ENCODE measurements at places on chromosomes 3 and 15. TPM values are rescaled to one million over a fixed set of nuclear protein-coding genes. Genes with fewer than 3 reads are reported as not detected.

DNA sequence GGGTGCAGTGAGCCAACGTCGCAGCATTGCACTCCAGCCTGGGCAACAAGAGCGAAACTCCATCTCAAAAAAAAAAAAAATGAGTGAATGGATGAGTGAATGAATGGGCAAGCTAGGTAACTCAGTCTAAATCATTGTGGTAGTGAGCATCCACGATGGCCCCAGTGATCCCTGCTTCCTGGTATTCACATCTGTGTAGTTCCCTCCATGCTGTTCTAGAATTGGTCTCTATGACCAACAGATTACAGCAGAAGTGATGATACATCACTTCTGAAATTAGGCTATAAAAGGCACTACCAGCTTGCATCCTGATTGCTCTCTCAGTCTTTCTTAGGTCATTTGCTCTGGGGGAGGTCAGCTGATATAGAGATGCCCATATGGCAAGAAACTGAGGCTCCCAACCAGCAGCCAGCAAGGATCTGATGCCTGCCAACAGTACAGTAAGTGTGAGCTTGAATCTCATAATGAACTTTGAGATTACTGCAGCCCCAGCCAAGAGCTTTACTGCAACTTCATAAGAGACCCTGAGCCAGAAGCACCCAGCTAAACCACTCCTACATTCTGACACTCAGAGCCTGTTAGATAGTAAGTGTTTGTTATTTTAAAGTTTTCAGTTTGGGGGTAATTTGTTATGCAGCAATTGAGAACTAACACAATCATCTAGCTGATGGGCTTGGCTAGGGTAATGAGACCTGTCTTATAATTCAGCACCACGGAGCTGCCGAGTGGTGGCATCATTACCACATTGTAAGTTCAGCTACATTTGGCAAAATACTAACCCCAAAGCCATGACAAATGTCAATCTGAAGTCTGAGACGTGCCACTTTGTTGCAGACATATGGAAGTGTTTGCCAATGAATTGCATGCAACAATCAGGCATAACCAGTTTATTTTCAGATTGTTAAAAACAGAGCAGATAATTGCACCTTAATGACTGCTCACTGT, 53.0 kb downstream of the KLHL6 start:
- DNase-seq = no peak
- no peaks in the 10 kb centered on the region for H3K4me1 ChIP-seq
- no peak overlapping the region for H3K4me3 ChIP-seq
- no peaks in the 10 kb centered on the region for H3K27me3 ChIP-seq
- H3K36me3 ChIP-seq = no peaks in the 10 kb centered on the region

DNA sequence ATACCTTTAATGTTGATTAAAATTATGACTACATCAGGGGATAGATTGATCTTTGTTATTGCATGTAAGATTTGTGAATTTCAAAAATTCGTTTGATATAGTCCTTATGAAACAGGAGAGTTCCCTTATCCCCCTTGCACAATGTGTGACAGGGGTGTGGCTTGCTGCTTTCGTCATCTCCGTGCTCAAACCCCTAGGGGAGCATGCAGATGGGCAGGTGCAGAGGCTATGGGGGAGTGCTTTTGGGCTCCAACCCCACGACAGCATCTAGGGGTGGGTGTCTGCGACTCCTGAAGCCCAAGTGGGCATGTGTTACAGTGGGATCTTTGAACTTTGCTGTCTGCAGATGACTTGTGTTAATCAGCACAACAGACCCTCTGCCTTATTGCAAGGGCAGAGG, 360.1 kb upstream of the GOLIM4 start:
- no peak overlapping the region for H3K4me3 ChIP-seq
- H3K4me1 ChIP-seq = peaks cover 3% of the 10 kb centered on the region
- DNase-seq = no peak

- no peak overlapping the region for H3K27ac ChIP-seq
Measured at GRCh38 chr3:164360078-164360578, 718.2 kb downstream of the SI start.

- H3K4me1 ChIP-seq = peaks cover 38% of the 10 kb centered on the region
- H3K27me3 ChIP-seq = no peaks in the 10 kb centered on the region
- DNase-seq = no peak
- peaks cover 10% of the 10 kb centered on the region for H3K36me3 ChIP-seq
- no peak overlapping the region for H3K27ac ChIP-seq
- peak overlapping the region; percentile 83 for H3K4me3 ChIP-seq
Measured at GRCh38 chr3:133578548-133579191, 5.2 kb downstream of the CDV3 start.

- no peaks in the 10 kb centered on the region for H3K36me3 ChIP-seq
- H3K27ac ChIP-seq = no peak overlapping the region
- DNase-seq = peak; percentile 54
- H3K27me3 ChIP-seq = no peaks in the 10 kb centered on the region
- H3K4me1 ChIP-seq = peaks cover 14% of the 10 kb centered on the region
Measured at GRCh38 chr3:139830817-139831216, 104.2 kb upstream of the CLSTN2 start.

DNA sequence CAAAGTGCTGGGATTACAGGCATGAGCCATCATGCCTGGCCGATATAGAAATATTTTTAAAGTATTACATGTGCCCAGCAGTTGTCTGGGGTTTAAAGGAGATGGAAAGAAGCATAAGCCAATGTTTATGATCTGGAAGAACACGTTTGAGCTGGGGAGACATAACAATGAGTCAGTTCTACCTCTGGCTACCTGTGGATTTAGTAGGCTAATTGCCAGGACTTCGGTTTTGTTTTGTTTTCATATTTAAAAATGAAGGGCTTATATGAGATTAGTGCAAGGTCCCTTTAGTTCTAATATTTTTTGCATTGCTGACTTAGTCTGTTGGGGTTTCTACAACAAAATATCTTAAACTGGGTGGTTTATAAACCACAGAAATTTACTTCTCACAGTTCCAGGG, 22.9 kb upstream of the TNFSF10 start:
- no peaks in the 10 kb centered on the region for H3K27me3 ChIP-seq
- no peak overlapping the region for H3K27ac ChIP-seq
- H3K4me3 ChIP-seq = no peak overlapping the region
- H3K4me1 ChIP-seq = no peaks in the 10 kb centered on the region
- DNase-seq = no peak
- H3K36me3 ChIP-seq = no peaks in the 10 kb centered on the region

GRCh38 chr3:31634476-31634875, 101.8 kb downstream of the STT3B start:
- H3K27me3 ChIP-seq = no peaks in the 10 kb centered on the region
- H3K27ac ChIP-seq = no peak overlapping the region
- no peak for DNase-seq
- peaks cover 18% of the 10 kb centered on the region for H3K36me3 ChIP-seq
- H3K4me1 ChIP-seq = peaks cover 8% of the 10 kb centered on the region

DNA sequence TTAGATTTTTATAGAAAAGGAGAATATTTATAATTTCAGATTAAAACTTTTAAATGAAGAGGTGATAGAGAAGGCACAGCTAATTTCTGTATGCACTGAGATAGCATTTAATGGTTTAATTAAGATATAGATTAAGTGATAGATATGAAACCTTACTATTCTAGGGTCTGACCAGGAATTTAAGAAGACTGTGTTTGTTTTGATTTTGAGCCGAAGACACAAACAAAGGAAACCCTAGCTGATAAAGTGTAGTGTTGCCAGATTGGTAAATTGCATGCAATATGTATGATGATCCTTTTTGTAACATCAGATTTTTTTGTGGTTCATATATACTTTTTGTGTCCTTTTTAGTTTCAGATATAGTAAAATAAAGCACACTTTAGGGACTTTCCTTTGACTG, 141.8 kb downstream of the ZPLD1 start:
- no peak overlapping the region for H3K4me3 ChIP-seq
- no peak overlapping the region for H3K27ac ChIP-seq
- H3K27me3 ChIP-seq = peaks cover 4% of the 10 kb centered on the region
- no peaks in the 10 kb centered on the region for H3K4me1 ChIP-seq

DNA sequence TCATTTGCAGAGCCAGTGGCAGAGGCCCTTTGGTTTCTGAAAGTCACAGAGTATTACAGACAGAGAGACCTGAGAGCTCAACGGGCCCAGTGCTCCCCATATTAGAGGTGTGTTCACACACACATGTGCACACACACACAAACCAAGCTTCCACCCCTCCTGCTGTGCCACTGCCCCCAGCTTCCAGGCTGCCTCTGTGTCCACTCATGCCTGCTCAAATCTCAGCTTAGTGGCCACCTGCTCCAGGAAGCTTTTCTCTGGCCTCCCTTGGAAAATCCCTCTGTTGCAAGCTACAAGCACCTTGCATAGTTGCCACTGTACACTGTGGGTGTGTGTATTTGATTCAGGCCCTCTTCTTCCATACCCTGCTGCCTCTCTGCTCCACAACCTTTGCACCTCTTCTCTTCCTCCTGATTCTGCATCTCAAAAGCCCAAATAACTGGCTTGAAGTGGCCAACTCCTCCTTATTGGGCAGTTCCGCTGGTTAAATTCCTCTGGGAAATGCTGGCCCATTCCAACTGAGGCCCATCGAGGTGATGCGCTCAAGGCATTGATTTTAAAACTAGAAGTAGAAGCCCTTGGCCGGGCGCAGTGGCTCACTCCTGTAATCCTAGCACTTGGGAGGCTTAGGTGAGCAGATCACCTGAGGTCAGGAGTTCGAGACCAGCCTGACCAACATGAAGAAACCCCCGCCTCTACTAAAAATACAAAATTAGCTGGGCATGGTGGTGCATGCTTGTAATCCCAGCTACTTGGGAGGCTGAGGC, 23.0 kb downstream of the MESD start:
- H3K27ac ChIP-seq = no peak overlapping the region
- H3K4me3 ChIP-seq = no peak overlapping the region
- no peaks in the 10 kb centered on the region for H3K27me3 ChIP-seq
- peaks cover 20% of the 10 kb centered on the region for H3K36me3 ChIP-seq

DNA sequence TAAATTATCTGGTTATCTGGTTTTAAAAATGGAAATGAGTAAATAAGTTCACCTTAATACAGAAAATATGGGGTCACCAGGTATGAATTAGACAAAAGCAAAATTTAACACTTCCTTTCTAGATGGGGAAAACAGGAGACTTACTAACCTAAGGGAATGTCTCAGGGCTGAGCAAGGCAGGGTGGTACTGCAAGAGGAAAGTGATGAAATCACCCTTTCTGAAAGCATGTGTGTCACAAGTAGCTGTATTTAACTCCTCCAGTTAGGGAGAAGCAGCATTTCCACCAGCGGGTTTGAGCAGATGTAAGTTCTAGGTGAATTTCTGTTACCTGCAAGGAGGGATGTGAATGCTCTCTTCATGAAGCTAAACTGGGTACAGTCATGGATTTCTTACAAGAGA, 629.1 kb downstream of the MECOM start:
- H3K27ac ChIP-seq = no peak overlapping the region
- DNase-seq = no peak
- no peaks in the 10 kb centered on the region for H3K36me3 ChIP-seq
- H3K27me3 ChIP-seq = no peaks in the 10 kb centered on the region
- H3K4me3 ChIP-seq = no peak overlapping the region
- no peaks in the 10 kb centered on the region for H3K4me1 ChIP-seq

Gene HACD3
- total RNA-seq = 147 TPM

Gene DMXL2
- total RNA-seq = 56.4 TPM

Gene LXN
- total RNA-seq = 8.2 TPM

Data from neural crest cell (in vitro differentiated cells).